ENCODE measurements at places on chromosomes 11 and 22.

DNA sequence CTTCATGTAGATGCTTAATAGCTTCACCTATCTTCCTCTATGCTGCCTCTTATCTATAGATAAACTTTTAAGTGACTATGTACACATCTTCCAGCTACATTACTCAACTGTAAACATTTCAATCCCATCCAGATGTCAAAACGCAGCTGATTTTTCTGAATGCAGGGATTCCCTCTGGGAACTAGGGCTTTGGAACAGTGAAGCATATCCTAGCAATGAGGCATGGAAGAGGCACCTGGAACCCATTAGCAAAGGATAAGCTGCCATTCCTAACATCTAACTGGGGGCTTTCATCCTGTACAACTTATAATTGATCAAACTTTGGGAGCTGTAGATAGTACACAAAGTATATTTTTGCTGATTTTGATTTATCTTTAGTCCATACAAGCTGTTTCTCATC lies 40.8 kb upstream of the OPCML start:
- no peak for DNase-seq

DNA sequence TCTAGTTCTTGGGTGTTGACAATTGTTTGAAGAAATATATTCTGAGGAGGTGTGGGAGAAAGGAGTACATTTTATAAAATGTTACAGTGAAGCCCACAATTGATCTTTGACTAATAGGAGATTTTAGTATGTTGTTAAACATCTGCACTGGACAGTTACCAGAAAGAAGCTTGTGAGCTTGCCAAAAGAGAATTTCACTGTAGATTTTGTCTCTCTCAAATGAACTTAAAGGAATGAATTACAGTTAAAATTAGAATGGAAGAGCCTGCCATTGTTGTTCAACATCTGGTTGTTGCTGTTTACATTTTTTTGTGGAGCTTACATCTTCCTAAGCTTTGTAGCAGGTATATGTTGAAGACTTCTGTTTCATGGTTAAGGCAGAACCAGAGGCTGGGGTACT lies 620.5 kb upstream of the CCDC179 start:
- no peak for DNase-seq

DNA sequence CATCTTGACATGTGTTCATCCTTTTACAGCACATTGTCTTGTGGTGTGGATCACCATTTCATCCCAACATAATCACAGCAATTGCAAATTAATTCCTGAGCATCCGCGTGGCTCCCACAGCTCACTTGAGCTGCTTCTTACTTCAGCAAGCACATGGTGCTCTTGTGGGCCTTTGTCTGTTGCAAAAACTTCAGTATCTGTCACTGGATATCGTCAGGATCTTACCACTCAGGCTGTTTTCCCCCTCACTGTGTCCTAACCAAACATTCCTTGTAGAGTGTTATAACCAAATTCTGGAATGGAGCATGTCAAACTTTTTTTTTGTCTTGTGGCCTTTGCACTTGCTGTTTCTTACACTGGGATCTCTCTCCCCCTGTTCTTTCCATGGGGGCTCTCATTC lies 683.1 kb upstream of the ARHGAP42 start:
- DNase-seq: no peak

GRCh38 chr22:46045459-46046298 lies 68.7 kb upstream of the WNT7B start:
- DNase-seq: no peak

DNA sequence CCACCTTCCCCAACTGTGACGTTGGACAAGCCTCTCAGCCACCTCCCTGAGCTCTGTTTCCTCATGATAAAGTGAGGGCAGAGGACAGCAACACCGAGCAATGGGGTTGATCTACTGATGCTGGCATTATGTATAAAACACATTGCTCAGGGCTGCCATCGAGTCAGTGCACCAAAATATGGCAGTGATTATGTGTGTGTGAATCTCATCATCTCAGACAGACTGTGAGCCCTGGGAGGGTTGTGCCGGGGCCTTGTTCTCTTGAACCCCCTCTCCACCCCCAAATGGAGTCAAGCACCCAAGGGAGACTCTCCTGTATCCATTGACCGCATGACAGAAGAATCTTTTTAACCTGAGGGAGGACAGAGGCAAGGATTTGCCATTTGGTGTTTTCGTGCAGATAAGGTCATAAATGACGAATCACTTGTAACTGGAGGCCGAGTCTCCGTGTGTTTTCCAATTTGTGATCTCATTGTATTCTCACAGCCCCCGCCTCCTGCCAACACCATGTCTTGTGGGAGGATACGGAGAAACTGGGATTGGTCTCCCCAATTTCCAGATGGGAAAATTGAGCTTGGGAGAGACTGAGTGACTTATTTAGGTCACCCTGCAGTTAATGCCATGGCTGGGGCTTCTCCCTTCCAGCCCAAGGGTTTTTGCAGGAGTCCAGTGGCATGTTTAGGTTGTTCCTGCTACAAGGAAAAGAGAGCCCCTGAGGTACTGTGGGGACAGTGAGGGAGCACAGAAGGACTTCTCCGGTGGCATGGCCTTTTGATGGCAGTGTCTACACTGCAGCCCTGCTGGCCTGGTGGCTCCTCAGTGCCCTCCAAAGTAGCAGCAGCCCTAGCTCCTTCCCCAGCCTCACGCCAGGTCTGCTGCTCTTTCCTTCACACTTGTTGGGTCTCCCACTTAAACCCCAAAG lies 52.4 kb downstream of the CHRDL2 start:
- no peak for DNase-seq

GRCh38 chr11:57359896-57360690 lies 20.9 kb downstream of the PRG3 start:
- no peak for DNase-seq

DNA sequence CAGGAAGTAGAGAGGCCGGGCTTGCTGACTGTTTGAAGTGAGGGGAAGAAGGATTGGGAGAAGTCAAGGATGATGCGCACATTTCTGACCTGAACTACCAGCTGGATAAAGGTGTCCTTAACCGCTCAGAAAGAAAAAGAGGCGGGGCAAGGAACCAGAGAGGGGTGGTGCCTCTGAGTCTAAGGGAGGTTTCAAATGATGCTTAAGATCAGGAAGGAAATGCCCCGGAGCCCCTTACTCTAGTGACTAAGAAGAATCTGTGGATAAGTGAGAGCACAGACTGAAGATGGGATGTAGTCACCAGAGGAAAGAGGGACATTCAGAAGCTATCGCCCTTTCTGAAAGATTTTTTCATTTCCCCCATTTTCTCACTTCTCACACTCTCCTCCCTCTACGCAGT lies 12.7 kb downstream of the DCHS1 start:
- no peak for DNase-seq

DNA sequence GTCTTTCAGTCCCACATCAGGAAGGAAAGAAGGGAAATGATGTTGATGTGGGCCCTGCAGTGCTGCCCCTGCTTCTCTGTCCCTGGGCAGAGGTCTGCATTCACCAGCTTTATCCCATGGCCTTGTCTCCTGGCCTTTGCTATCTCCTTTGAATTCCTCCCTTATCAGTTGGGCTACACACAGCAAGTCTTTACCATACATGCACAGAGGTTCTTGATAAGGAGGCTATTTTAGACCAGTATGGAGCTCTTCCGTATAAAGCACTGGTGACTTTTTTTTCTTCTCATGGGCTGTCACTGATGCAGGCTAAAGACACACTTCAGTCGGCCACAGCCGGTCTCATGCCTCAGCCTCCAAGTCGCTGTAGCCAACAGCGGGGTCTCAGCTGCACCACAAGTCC lies 20.2 kb downstream of the MYO18B start:
- no peak for DNase-seq

GRCh38 chr22:17074648-17075002 lies 10.2 kb upstream of the IL17RA start:
- no peak for DNase-seq

- DNase-seq: no peak
Observed at GRCh38 chr22:23067691-23068090, 2.6 kb upstream of the GNAZ start.

DNA sequence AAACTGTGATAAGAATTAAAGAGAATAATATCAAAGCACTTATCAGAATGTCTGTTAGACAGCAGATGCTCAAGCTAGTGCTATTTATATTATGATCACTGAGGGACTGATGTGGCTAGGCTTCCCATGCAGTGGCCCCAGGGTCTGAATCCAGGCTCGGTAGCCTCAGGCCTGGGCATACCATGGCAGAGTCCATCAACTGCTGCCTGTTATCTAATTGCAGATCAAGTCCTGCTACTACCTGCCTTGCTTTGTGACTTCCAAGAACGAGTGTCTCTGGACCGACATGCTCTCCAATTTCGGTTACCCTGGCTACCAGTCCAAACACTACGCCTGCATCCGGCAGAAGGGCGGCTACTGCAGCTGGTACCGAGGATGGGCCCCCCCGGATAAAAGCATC lies 57.5 kb downstream of the TIMP3 start:
- DNase-seq: no peak

- no peak for DNase-seq
Observed at GRCh38 chr11:86469491-86470388, 95.1 kb downstream of the CCDC81 start.

DNA sequence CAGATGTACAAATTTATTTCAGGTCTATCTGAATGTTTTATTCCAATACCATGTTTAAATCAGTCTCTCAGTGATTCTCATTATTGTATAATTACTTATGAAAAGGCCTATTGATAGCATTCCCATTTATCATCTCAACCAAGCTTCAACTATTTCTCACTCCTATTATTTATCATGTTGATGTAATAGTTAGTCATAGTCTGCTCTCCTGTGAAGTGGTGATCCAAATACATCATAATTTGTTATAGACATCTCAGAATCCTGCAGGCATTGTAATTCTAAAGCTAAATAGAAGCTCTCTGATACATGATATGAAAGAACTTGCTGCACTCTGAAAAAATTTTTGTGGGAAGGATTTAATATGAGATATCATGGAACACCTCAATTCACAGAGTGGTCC lies 21.8 kb upstream of the OR8G1 start:
- DNase-seq: no peak

GRCh38 chr11:83574519-83574918 lies 288.4 kb upstream of the CCDC90B start:
- no peak for DNase-seq

- DNase-seq: no peak
Observed at GRCh38 chr22:19040888-19041703, 81.1 kb downstream of the DGCR2 start.

- no peak for DNase-seq
Observed at GRCh38 chr11:132935383-132935782, 596.9 kb downstream of the OPCML start.

- no peak for DNase-seq
Observed at GRCh38 chr11:92897487-92897886, 72.0 kb upstream of the MTNR1B start.

DNA sequence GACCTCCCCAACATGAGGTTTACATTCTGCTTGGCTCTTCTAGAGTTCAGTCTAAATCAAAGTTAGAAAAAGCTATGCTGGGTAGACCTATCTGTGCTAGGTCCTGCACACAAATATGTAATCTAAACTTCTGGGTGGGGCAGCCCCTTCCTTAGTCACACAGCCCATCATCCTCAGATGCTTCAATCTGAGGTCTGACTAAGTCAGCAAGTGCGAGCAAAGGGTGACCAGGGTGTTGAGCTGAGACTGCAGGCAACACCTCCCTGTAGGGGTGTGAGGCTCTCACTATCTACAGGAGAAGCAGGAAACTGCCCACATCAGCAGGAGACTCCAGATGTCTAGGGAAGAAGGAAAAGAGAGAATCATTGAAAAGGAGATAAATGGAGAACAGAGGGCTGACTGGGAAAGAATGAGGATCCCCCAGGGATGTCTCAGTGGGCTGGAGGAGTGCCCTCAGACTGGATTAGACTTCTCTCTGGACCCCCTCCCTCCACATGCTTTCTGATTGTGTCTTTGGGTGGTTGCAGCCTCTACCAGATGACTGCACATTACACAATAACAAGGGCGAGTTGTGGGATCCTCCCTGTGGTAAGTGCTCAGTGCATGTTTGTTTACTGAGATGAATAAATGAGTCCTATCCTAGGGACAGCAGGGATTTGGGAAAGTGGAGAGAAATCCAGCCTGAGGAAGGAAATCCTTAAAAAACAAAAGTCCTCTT lies 266.2 kb upstream of the PLET1 start:
- no peak for DNase-seq

DNA sequence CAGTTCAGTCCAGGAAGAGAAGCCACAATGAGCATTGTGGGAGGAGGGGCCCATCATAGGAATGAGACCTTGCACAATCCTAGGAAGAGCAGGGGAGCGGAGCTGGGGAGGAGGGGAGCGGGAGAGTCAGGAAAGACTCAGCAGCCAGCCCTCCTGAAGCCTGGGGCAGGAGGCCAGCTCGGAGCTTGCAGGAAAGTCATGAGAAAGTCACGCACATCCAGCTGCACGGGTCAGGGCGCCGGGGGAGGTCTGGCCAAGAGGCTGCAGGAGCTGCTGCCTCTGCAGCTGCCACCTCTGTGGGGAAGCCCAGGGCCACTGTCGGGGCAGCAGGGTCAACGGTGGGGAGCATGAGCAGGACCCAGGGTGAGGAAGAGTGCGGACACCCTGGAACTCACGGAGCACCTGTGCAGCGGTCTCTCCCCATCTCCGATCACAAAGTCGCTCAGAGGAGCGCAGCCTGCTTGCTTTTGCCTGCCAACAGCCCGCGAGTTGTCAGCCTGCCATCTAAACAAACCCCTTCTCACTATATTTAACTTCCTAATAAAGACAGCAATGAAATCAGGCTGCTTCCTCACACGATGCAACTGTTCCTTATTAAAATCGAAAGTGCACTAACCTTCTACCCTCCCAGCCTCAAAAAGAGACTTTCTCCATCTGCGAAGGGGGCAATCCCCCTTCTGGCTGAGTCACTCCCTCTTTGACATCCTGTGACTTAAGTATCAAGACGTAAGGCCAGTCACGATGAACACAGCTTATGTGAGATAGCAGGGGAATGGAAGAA lies 52.9 kb upstream of the RTL6 start:
- no peak for DNase-seq

DNA sequence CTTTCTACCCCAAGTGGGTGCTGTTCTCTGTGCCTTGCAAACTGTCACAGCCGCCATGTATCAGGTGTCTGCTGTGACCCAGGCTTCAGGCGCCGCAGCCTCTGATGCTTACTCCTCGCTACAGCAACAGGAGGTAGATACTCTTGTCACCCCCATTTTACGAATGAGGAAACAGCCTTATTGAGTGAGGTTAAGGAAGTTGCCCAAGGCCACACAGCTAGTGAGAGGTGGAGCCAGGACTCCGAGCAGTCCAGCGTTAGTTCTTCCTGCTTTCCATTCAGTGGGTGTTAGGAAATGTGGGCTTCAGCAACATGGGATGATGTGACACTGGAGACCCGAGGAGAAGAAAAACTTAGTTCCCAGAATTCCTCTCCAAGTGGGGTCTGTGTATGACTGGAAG lies 14.3 kb downstream of the RNF215 start:
- DNase-seq: no peak
